ENCODE measurements at places on chromosomes 16 and 17.

GRCh38 chr17:74972973-74973328 lies 392 bp upstream of the HID1 start:
- DNase-seq, result no peak

GRCh38 chr16:67678354-67679023 lies 11.9 kb downstream of the C16orf86 start:
- no peak for DNase-seq

GRCh38 chr17:3972281-3972731 lies 8.1 kb upstream of the ATP2A3 start:
- DNase-seq, result no peak

DNA sequence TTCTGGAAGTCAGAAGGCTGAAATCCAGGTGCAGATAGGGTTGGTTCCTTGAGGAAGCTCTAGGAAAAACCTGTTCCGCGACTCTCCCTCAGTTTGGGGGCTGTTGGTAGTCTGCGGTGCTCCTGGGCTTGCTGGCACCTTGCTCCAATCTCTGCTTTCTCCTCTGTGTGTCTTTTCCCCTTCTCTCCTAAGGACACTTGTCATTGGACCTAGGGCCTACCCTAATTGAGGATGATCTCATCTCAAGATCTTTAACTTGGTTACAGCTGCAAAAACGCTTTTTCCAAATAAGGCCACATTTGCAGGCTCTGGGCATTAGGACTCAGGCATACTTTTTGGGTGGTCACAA lies 12.9 kb upstream of the CACNG4 start:
- DNase-seq, result no peak

DNA sequence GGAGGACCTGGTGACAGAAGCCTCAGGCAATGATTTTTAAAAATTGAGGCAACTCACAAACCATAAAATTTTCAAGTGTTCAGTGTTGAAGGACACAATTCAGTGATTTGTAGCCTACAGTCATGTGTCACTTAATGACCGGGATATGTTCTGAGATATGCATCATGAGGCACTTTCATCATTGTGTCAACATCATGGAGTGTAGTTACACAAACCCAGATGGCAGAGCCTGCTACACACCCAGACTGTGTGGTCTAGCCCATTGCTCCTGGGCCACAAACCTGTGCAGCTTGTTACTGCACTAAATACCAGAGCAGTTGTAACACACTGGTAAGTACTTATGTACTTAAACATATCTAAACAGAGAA lies 1.6 kb downstream of the PRSS41 start:
- DNase-seq, result no peak

DNA sequence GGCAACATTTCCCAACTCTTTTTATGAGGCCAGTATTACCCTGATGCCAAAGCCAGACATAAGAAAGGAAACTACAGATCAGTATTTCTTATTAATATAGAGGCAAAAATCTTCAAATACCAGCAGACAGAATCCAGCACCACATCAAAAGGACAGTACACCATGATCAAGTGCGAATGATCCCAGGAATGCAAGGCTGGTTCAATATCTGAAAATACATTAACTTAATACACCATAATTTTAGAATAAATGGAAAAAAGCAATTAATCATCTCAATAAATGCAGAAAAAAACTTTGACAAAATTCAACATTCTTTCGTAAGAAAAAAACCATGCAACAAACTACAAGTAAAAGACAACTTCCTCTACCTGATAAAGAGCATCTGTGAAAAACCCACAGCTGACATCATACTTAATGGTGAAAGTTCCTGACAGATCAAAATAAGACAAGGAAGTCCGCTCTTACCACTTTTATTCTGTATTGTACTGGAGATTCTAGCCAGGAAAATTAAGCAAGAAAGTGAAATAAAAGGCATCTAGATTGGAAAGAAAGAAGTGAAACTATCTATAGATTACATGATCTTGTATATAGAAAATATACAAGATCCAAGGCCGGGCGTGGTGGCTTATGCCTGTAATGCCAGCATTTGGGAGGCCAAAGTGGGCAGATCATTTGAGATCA lies 26.4 kb upstream of the MAPK3 start:
- no peak for DNase-seq

DNA sequence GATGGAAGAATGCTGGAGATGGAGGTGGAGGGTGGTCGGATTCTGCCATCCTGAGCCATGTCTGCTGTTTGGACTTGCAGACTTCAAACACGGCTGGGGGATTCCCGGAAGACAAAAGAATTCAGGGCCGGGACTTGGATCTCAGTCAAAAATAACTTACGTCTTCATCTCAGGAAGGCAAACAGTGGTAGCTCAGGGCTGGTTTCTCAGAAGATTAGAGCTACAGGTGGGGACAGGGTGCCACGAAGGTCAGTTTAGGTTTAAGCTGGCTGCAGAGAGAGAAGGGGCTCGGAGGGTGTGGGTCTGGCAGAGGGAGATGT lies 4.3 kb upstream of the RHBDL3 start:
- DNase-seq, result no peak

DNA sequence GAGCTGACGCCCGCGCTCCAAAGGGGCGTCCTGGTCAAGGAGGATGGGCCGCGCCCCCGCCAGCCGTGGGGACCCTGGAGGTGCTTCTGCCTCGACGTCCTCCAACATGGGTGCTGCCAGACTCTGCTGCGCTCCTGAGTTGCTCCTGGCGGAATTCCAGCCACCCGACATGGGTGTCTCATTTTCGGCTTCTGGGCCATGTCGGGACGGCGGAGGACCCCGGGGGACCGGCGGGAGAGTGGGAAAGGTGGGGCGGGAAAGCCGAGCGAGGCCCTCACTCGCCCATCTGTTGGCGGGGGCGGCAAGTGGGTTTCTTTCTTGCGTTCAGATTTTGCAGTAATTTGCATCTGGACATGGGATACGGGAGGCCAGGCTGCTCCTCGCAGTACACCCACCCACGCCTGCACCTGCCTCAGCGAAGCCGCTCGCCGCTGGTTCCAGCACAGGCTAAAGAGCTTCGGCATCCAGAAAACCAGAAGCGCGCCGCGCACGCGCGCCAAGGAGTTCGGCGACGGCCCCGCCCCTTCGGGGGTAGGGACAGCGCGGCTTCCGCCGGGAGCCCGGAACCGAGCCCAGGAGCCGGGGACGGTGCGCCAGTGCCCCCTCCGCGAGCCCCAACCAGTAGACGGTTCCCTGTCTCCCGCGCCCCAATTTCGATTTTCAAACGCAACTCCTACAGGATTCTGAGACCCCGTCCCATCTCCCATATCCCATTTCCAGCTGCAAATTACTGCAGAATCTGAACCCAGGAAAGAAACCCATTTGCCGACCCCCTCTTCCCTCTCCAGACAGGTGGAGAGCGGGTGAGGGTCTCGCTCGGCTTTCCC lies at the start of gene ARMC7:
Gene ARMC7 (plus strand): TSS at position 563 of the 827 bp plus-strand sequence. CDS start 320 bp downstream, outside the sequence.
- DNase-seq, result no peak

GRCh38 chr17:45289301-45290268 lies 27.2 kb downstream of the MAP3K14 start:
- no peak for DNase-seq

DNA sequence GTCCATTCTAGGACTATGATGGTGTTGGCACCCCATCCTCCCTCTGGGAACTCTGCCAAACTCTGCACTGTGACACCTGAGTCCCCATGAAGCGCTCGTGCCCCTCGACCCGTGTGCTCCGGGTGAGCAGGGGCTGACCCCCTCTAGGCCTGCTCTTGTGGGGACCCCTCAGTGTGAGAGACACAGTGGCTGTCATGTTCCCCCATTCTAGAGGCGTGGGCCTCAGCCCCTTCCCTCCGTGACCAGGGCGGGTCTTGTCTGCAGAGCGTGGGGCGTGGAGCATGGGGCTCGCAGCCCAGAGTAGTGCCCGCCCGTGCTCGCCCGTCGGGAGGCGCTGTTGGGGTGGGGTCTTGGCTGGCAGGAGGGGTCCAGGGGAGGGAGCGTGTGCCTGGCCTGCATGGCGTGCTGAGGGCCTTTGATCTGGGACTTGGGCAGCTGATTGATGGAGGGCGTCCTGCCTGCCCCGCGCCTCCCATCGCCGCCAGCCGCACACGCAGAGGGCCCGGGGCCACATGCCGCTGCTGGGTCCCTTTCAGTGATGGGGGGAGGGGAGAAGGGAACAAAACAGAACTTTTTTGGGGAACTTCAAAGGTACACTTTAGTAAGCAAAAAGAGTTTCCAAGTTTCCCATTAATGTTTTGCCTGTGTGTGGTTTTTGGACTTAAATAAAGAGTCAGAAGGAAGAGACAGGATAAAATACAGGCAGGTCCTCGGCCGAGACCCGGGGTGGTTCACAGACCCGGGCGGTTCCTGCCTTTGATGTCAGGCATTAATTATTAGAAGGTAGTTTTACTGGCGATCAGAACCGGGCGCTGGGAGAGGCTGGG lies 22.5 kb downstream of the CENPX start:
- no peak for DNase-seq

GRCh38 chr17:2778489-2778888 lies 17.7 kb upstream of the RAP1GAP2 start:
- DNase-seq, result no peak

DNA sequence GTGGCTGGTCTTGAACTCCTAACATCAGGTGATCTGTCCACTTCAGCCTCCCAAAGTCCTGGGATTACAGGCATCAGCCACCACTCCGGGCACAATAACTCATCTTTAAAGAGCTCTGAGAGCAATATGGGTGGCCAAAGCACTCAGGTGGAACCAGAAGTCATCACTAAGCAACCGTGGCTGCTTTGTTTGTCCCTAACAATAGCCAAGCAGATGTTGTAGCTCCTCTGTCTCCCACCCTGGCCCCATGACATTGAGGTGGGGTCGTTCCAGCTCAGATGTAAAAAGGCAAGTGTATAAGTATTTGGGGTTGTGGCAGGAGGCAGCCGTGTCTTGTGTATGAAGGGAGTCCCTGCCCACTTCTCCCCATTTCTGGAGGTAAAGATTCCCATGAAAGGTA lies 3.7 kb upstream of the SCIMP start:
- no peak for DNase-seq

DNA sequence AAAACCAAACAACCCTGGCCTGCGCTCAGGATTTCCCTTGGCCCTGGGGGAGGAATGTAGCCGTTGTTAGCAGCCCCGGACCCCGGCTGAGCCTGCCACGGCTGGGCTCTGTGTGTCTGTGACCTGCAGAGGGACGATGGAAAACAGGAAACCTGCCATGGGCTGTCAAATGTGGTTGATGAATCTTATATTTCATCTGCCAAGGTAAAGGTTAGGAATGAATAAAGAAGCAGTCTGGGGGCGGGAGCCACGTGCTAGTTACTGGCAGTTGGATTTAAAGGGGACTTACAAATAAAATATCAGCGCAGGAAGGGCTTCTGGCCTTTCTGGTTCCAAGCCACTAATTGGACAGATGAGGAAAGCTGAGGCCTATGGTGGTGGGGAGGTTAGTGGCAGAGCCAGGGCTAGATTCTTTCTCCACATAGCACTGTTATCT lies at the start of gene KRT23:
Gene KRT23 (minus strand): TSS at position 263 of the 436 bp plus-strand sequence. CDS start 1,043 bp downstream, outside the sequence.
- no peak for DNase-seq

DNA sequence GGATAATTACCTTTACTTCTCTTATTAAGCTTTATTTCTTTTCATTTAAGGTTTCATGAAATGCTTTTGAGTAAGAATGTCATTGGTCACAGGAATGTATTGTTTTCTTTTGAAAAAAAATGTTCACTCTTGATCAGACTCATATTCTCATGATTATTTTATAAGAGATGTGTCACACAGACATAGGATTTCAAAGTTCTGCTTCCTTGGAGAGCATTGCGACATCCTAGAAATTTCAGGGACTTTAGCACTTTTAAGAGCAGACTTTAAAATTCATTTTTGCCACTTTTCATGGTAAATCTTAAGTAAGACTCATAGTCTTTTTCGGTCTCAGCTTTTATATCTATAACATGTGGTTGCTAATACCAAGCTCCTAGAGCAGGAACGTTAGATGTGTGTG lies 314.7 kb downstream of the CDH8 start:
- DNase-seq, result no peak

DNA sequence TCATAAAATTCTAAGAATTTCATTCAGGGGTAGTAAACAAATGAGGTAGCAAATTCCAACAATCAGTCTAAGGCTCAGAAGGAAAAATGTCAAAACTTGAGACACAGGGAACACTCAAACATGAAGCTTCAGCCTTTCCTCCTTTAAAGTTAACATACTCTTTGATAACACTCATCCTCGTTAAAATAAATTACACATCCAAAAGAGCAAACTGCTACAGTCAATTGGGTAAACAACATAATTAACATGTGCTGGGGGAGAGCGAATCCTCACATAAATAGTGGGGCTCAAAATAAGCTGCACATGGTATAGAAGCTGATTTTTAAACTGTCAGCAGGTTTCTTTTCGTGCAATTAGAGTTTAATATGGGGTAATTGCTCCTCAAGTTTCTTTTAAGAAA lies 12.9 kb downstream of the GRB2 start:
- DNase-seq, result no peak

DNA sequence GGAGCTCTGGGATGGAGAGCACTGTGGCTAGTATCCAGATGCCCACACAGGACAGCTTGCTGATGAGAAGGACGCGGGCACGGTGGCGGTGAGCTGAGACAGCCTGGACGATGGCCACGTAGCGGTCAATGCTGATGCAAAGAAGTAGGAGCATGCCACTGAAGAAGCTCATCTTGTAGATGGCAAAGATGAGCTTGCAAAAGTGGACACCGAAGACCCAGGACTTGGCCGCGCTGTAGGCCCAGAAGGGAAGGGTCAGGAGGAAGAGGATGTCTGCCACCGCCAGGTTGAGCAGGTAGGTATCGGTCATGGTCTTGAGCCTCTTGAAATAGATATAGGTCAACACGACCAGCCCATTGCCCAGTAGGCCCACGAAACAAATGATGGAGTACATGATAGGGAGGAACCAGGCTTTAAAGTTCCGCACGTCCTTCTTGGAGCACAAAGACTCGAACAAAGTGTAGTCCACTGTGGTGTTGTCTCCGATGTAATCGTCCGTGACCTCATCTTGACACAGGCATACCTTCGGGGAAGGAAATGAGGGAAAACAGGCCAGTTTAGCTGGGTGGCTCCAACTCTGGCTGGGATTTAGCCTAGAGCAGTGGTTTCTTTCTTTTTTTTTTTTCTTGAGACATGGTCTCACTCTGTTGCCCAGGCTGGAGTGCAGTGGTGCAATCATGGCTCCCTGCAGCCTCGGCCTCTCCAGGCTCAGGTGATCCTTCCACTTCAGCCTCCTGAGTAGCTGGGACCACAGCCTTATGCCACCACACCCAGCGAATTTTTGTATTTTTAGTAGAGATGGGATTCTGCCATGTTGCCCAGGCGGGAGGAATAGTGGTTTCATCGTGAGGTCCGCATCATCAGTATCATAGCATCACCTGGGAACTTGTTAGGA lies 9.7 kb downstream of the CCR7 start:
- DNase-seq, result no peak

- no peak for DNase-seq
These were observed 26.7 kb upstream of the GPATCH8 start for GRCh38 chr17:44529864-44530263.

All from left renal cortex interstitium (tissue), 4 donors.